Karpas-422 (cell line): ENCODE measurements at places on chromosomes 2 and 18.

GRCh38 chr2:99959261-99960014 lies 183.0 kb downstream of the AFF3 start:
- no peak for DNase-seq

- no peak for DNase-seq
These were observed 330.1 kb downstream of the CMPK2 start for GRCh38 chr2:6535572-6535971.

- no peak for DNase-seq
These were observed 163.6 kb downstream of the TRABD2A start for GRCh38 chr2:84717302-84717701.

GRCh38 chr18:44181951-44182747 lies 498.5 kb upstream of the SETBP1 start:
- DNase-seq, result no peak

DNA sequence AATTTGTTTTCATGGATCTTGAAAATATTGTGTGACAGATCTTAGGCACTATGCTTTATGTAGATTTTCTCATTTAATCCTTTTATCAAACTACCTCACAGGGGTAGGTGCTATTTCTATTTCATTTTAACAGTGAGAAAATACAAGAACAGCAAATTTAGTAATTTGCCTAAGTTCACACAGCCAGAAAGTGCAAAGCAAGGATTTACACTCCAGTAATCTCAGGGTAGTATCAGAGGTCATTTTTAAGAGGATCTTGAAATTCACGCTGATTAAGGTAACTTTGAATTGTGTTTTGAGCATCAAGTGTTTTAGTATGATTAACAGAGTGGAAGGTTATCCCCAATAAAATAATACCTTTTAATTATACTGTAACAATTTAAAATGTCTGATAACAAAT lies 10.1 kb upstream of the KCNJ3 start:
- DNase-seq, result no peak

GRCh38 chr2:1742681-1743395 lies 1.5 kb downstream of the PXDN start:
- no peak for DNase-seq

GRCh38 chr2:169928463-169928864 lies 101.2 kb downstream of the UBR3 start:
- DNase-seq, result peak; percentile 85

GRCh38 chr2:164972216-164972615 lies 16.9 kb upstream of the SLC38A11 start:
- no peak for DNase-seq

- DNase-seq, result no peak
These were observed 1.4 kb upstream of the TUBA4B start for GRCh38 chr2:219251656-219252055.

- DNase-seq, result no peak
These were observed 43.5 kb upstream of the EPG5 start for GRCh38 chr18:46010676-46011075.

DNA sequence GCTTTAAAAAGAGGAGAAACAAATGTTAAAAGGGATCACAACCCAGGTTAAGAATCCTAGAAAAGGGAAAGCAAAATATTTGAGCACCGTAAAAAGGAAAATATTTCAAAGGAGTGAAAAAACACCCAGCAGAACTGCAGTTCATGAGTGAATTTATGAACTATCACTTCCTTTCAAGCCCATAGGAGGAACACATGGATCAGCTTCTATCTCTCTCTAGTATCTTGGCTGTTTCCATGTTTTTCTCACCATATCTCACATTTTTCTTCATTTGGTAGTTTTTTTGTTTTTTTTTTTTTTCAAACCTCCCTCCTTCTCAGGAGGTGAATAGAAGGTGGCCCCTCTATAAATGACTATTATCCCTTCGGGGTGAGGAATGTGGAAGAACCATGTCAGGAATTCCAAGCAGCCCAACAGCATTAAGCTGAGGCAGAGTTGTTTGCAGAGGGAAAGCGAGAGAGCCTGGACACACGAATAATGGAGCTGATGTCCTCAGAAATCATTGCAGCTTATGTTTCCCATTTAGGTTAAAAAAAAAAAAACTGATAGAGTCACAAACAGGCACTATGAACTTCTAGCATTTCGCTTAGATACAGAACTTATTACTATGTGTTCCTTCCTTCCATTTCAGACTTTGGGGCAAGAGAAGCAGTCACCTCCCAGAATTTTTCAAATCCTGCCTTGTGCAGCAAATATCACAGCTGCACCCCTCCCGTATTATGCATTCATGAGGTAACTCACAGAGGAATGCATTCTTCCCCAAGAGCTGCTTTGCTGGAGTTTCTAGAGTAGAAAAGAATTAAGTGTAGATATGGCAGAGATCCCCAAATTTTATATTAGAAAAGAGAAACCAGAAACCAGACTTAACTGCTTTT lies 315.6 kb downstream of the IRS1 start:
- no peak for DNase-seq
